Stimulated activated CD4-positive, alpha-beta T cell treated with anti-CD3 and anti-CD28 coated beads, Interleukin-1b, Interleukin-23, amount 100 ng/mL, for 48 hours (primary cell): ENCODE measurements at places on chromosomes 1 and 21.

DNA sequence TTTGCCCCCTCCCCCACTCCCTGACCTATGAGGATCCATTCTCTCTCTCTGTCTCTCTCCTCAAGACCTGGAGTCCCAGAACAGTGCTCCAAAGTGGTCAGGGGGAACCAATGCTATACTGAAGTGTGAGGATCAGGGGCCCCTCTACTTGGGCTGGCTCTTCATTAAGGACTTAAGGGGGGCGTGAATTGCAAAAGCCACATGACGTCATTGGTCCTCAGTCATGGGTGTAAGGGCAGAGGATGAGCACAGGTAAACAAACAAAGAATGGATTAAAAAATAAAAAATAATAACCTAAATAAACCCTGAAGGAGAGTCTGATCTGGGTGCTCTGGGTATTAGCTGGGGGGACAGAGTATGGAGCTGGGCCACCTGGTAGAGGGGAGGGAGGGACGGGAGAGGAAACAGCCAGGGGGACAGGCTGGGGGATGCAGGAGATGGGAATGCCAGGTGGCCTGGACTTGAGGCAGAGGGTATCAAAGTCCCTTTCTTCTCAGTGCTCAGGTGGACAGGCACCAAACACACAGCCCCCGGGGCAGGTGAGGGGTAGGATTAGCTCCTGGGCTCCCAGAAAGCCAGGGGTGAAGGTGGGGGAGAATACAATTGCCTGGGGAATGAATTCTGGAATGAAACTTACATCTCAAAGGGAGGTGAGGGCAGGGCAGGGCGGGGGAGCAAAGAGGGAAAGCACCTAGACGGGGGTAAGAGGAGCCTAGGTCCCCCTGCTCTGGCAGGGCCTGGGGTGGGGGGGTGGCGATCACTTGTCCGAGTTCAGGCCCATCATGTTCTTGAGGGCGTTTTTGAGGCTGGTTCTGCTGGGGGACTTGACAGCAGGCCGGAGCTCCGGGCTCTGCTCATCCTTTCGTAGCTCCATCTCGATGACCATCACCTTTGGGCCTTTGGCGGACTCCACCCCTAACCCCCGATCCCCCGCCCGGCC lies 4.6 kb downstream of the MPZ start:
- DNase-seq = no peak

DNA sequence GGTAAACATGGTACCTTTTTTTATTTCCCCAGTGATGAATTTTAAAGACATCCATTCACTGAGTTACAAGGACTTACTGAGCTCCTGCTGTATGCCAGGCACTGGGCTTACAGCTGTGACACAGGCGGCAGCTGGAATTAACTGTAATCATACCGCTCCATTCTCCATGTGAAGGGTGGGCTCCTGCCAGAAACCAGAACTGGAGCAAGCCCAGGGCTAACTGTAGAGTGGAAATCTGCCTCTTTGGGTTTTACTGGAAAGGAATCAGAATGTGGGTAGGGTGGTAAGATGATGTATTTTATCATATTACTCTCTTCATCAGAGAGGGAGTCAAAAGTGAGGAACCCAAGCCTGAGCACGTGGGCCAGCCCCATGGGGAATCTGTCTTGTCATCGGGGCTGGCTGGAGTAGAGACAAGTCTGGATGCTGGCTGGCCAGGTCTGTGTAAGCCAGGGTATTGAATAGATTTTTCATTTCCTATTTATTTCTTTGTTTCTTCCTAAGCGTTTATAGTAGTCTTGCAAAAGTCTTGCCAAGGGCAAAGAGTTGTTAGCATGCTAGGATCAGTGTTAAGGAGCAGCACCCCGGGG lies 21.5 kb downstream of the FGGY start:
- DNase-seq = no peak

- DNase-seq = no peak
Measured at GRCh38 chr1:50208315-50208714, 99.6 kb downstream of the ELAVL4 start.

- no peak for DNase-seq
Measured at GRCh38 chr1:102071451-102071850, 74.7 kb upstream of the OLFM3 start.

- no peak for DNase-seq
Measured at GRCh38 chr1:157196245-157196543, 58.0 kb upstream of the ETV3 start.

DNA sequence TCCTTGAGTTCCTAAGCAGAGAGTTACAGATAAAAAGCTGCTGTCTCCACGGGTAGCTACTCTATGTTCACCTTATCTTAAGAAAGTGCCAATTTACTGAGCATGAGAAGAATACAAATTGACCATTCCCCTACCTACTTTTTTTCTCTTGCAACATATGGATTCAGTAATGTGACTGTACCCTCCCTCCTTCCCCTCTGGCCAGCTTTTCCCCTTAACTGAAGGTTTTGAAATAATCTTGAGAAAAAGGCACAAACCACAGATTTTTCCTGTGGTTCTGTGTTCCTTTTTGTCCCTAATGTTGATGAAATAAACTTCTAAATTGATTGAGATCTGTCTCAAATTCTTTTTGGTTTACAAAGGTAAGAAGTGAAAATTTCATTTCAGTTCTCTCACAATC lies 2.6 kb upstream of the CD2 start:
- DNase-seq = no peak

- DNase-seq = no peak
Measured at GRCh38 chr1:163774978-163775620, 453.3 kb downstream of the NUF2 start.

DNA sequence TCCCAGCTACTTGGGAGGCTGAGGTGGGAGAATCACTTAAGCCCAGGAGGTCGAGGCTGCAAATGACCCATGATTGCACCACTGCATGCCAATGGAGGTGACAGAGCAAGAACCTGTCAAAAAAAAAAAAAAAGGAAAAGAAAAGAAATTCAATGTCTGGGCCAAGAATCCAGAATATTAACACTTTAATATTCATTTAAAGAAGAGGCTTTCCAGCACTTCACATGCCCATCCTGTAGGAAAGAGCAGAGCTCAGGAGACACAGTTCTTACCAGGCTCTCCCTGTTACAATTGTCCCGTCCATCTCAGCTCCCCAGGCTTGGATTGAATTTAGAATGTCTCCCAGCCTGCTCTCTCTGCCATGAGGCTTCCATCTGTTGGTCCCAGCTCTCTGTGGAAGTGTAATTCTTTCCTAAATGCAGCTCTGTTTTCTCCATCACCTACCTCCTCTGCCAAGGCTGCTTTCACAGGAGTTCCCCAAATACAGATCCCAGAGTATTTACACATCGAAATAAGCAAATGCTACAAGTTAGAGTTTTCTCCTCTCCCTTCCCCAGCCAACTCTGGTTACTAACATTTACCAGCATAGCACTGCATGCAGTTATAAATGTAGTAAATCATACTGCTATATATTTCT lies 116.6 kb upstream of the CDC42BPA start:
- DNase-seq = no peak

GRCh38 chr21:33133892-33134291 lies 64.0 kb downstream of the OLIG1 start:
- DNase-seq = no peak

DNA sequence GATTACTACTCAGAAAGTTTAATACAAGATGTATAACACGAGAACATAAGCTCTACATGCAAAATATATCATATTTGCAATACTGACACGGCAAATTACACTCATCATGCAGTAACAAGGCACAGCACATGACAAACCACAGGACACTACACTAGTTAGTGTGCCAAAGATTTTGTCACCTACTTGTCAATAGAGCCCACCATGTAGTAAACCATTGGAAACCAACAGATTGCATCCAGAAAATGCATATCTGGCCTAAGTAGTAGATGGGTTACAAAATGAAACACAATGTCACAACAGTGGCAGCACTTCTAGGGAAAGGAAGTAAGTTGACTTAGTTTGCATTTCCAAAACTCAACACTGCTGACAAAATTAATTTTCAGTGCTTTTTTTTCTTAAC lies 288.9 kb downstream of the KCNT2 start:
- no peak for DNase-seq

- no peak for DNase-seq
Measured at GRCh38 chr1:223617323-223618070, 48.0 kb downstream of the CAPN8 start.

DNA sequence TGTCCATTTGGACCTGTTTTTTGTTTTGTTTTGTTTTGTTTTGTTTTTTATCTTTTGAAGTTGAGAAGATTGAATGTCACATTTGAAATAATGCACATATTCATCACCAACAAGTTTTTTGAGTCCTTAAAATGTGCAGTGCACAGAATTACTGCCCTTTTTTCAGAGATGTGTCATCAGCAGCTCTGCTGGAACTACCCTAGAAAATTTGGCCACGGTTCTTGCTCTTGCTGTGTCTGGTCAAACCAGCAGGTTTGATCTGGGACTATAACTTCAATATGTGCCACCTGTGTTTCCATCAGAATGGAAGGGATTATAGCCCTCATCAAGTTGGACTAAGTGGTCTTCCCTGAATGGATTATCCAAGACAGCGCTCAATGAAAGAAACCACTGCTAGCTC lies 24.1 kb upstream of the CNN3 start:
- DNase-seq = no peak

- DNase-seq = no peak
Measured at GRCh38 chr1:46394872-46395465, 852 bp downstream of the FAAH start.

DNA sequence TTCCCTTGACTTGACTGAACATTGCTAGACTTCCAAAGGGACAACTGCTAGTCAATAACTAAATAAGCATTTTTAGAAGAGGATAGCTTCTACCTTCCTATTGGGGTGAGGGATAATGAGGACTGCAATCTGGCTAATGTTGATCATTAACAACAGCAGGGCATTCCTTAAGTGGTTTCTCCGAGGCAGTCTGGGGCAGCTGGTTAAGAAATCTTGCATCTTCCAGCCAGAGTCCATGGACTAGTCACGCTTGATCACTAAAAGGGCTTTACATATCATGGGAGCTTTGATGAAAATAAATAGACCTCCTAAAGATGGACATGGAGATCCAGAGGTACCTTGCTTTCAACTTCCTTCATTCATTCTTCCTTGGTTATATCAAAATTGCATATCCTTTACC lies 329.4 kb upstream of the ESRRG start:
- DNase-seq = no peak

DNA sequence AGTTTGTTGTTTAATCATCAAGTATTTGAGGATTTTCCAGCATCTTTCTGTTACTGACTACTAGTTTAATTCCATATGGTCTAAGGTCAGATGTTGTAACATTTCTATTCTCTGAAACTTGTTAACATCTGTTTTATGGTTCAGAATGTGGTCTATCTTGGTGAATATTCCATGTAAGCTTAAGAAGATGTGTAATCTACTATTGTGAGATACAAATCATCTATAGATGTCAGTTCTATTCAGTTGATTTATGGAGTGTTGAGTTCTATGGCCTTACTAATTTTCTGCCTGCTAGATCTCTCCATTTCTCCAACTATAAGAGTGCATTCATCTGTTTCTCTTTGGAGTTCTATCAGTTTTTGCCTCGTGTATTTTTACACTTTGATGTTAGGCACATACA lies 31.5 kb downstream of the WARS2 start:
- DNase-seq = no peak

GRCh38 chr21:36381841-36382589 lies 3.2 kb upstream of the CHAF1B start:
- no peak for DNase-seq

DNA sequence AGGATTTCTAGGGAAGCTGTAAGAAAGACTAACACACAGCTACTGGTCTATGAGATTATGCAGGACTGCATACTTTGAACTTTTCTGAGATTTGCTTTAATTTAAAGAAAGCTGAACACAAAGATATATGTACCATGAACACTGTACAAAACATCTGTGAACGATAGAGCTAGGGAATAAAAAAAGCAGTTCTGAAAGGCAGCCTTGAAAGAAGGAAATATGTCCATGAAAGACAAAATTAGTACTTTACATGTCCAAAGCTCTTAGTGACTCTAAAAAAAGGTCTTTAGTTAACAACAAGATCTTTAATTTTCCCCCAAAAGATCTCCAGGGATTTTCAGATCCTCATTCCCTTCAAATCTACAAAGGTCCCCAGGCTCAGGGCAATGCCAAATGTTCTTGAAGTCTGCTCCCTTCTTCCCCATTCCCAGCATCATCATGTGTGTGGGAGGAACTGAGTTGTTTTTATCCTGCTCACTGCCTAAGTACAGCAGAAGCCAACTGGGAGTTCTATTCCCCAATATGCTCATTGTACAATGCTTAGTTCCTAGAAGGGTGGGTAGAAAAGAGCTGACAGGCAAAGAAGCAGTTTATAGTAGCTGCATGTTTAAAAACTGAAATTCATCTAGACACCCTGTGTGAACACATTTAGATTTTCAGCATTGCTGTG lies 60.1 kb upstream of the PTCH2 start:
- DNase-seq = no peak

GRCh38 chr1:220873868-220874655 lies 5.2 kb upstream of the HLX start:
- DNase-seq = no peak

DNA sequence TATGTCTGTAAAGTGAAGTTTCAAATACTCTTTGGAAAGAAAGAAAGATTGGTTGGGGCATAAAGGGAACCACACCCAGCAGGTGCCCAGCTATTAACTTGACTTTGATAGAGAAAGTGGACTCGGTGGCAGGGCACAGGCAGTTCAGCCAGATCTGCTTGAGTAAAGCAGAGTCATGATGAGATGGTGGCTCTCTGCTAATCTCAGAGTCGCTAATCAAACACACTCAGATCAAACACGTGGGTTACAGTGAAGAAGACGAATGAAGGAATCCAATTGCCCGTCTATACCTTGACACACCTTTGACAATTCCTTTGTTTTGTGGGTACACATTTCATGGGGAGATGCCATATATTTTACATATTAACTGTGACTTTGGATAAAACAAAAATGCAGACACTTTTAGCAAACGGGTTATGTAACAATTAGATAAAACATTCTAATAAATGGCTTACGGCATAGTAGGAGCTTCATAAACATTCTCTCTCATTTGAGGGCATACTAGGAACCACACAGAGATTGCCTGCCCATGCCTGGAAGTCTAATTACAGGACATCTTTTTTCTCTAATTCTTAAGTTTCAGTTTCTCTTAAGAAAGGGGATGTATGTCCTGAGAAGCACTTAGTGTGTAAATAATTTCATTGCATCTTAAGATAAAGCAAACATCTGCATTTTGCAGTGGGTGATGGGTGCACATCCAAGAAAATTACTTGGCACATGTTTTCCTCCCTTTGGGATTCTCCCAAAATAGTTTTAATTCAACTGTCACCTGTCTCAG lies 7.2 kb downstream of the CBR1 start:
- DNase-seq = no peak

GRCh38 chr1:156390469-156391365 lies 21.7 kb downstream of the RHBG start:
- DNase-seq = no peak

DNA sequence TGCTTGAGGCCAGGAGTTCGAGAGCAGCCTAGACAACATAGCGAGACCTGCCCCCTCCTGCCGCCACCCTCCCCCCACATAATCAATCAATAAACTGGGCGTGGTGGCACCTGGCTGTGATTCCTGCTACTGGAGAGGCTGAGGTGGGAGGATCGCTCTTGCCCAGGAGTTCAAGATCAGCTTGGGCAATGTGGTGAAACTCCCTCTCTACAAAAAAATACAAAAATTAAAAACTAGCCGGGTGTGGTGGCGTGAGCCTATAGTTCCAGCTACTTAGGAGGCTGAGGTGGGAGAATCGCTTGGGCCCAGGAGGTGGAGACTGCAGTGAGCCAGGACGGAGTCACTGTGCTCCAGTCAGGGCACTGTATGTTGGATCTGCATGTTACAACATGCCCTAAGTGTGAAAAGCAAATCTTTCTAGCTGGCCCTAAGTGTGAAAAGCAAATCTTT lies 7.0 kb upstream of the MDM4 start:
- no peak for DNase-seq

GRCh38 chr1:91752324-91752723 lies 133.6 kb downstream of the TGFBR3 start:
- DNase-seq = peak; percentile 8

GRCh38 chr1:10338611-10339010 lies 60.3 kb upstream of the PGD start:
- no peak for DNase-seq
